ENCODE measurements at places on chromosomes 7 and 10.

DNA sequence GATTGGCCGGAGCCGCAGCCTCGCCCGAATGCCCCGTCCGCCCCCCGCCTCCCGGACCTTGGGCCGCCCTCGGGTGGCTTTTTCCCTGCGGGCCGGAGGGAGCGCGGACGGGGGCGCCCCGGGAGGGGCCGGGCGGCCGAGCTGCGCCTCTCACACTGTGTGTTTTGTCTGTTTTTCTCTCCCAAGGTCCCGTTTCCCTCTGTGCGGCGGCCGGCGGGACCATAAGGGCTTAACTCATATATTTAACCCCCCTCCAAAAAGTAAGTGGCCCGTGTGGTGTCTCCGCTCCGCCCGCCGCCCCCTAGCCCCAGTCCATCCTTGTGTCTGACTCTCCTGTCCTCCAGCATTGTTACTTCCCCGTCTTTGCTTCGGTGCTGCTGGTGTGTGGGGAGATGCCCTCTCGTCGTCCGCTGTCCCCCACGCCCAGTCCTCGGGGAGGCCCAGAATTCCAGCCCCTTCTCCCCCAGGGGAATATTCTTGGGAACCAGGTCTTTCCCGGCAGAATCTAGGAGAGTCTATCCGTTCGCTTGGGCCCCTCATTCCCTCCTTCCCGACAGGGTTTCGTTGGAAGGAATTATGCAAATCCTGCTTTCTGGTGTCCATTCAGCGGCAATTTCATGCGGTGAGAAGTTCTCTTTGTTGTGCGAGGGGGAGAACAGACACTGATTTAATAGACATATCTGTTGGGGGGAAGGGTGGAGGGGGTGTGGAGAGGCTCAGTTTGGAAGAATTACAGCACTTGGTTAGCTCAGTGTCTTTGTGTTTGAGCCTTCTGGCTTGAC lies 1.3 kb downstream of the LCOR start:
- no peak for DNase-seq

DNA sequence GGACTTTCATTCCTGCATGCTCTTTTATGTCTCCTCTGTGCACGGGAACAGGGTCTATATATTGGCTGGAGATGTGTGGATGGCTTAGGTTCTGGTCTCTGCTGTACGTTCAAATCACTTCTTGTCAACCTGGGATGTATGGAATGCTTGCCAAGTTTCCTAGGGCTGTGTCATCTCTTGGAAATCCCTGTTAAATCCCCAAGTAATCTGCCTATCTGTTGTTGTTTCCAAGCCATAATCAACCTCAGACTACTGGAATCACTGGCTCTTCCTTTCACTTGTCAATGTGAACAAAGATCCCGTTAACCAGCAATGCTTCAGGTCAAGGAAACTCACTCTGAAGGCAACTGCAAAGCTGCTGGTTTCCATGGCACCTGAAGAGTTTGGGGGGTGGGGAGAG lies 93.3 kb upstream of the FAM171A1 start:
- DNase-seq, result no peak

DNA sequence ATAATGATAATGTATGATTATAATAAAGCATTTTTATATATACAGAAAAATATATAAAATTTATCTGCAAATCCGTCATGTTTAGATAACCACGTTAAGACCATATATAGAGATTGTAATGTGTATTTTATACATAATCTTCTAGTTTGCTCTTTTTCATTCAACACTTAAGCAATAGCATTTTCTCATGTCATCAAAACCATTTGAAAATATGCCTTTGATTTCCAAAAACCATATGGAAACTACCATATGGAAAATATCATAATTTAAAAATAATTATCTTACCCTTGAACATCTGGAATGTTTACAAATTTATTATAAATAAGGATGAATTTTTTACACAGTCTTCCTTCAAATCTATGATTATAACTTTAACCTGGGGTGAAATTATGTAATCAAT lies 250.4 kb upstream of the NPSR1 start:
- DNase-seq, result no peak

GRCh38 chr7:133102276-133103060 lies 20.6 kb upstream of the CHCHD3 start:
- DNase-seq, result no peak
